KBM-7 (cell line): ENCODE measurements at places on chromosomes 4 and X.

DNA sequence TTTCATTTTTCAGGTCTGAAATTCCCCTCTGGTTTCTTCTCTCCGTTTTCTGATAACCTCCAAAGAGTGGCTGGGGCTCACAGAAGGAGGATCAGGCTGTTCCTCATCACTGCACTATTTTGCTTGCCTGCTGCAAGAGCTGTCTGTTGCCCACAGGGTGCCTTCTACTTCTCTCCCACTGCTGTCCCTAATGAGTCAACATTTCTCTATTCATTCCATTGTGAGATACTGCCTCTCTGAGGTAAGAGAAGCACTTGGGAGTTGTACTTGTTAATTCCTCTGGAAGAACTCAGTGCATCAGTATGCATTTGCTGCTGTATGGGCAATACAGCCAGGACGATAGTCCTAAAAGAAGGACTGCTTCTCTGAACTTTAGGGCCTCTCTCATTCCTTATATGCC lies 34.8 kb downstream of the CT47B1 start:
- DNase-seq, result no peak

- no peak for DNase-seq
Measured at GRCh38 chr4:128528793-128529553, 241.4 kb upstream of the PGRMC2 start.

DNA sequence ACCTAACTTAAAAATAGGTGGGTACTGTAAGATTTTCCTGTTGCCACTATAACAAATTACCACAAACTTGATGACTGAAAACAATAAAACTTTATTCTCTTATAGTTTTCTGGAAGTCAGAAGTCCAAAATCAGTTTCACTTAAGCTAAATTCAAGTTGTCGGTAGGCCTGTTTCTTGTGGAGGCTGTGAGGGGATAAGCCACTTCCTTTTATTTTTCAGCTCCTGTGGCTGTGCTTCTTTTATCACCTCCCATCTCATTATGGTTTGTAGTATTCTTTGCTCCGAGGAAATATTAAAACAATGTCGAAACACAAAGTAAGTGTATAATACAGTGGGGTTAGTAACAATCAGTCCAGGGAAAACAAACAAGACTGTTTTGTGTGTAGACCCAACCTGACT lies 610.5 kb upstream of the TECRL start:
- DNase-seq, result no peak

DNA sequence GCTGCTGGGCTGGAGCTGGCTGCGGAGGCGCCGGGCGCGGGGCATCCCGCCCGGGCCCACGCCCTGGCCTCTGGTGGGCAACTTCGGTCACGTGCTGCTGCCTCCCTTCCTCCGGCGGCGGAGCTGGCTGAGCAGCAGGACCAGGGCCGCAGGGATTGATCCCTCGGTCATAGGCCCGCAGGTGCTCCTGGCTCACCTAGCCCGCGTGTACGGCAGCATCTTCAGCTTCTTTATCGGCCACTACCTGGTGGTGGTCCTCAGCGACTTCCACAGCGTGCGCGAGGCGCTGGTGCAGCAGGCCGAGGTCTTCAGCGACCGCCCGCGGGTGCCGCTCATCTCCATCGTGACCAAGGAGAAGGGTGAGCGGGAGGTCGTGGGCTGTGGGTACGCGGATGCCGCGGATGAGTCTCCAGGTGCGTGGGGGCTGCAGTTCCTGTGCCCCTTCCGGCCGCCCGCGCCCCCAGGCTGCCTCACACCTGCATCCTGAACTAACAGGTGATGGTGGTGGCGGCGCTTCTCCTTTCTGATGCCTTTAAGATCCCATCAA lies 499 bp downstream of the CYP2U1 start:
- DNase-seq, result peak; percentile 31

DNA sequence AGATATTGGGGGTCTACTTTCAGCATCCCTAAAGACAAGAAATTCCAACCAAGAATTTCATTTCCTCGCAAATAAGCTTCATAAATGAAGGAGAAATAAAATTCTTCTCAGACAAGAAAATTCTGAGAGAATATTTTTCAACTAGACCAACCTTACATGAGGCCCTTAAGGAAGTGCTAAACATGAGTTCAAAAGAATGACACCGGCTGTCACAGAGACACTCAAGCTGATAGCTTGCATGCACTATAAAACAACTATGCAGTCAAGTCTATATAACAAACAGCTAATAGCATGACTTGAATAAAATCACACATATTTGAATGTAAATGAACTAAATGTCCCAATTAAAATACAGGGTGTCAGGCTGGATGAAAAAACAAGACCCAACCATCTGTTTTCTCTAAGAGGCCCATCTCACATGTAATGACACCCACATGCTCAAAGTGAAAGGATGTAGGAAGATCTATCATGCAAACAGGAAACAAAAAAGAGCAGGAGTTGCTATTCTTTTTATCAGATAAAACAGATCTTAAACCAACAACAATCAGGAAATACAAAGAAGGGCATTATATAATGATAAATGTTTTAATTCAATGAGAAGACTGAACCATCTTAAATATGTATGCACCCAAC lies 27.2 kb downstream of the FAAH2 start:
- DNase-seq, result no peak

DNA sequence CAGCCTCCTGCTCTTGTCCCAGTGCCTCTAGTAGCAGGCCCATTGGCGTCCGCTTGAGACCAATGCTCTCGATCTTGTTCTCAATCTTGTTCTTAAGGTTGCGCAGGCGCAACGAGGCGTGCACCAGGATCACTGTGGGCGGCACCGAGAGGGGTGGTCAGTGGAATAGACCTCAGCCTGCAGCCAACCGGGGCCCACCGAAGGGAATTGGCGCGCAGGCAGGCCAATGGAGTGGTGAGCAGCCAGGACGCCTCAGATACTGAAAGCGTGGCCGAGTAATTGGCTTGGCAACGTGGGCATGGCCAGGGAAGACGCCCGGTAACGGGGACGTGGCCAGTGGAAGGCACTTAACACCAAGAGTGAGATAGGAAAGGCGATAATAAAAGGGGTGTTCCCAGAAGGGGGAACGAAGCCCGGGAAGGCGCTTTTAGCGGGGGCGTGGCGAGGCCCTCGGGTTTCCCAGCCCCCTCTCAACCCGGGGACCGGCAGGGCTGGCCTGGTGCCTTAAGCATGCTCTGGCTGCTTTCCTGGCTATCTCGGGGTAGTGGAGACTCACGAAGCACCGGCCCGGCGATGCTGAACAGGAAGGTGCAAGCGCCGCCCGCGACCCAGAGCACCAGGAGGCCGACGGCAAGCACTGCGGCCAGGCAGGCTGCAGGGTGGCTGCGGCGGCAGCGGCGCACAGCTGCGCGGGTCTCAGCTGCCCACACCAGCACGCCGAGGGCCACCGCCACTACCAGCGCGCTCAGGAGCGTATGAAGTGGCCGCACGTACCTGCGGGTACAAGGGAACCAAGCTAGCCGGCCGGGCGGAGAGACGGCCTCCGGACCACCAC lies 1.7 kb downstream of the PRAF2 start:
- DNase-seq, result no peak

DNA sequence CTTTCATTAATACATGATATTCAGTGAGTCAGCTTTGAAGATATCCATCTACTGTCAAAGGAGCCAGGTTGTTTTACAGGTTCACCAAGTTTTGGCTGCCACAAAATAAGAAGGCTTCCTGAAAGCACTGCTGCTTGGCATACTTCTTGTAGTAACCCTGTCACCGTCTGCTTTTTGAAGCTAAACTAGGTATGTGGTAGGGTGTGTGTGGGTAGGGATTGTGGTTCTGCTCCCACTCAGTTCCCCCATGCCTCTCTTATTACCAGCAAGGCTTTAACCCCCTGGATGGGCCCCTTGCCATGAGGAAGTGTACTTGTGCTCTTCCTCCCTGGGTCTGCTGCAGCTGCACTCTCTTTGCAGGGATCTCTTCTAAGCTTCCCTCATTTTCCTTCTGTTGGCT lies 191.2 kb downstream of the BANK1 start:
- peak; percentile 85 for DNase-seq

- DNase-seq, result no peak
Measured at GRCh38 chr4:74092957-74093356, 6.0 kb downstream of the CXCL2 start.

DNA sequence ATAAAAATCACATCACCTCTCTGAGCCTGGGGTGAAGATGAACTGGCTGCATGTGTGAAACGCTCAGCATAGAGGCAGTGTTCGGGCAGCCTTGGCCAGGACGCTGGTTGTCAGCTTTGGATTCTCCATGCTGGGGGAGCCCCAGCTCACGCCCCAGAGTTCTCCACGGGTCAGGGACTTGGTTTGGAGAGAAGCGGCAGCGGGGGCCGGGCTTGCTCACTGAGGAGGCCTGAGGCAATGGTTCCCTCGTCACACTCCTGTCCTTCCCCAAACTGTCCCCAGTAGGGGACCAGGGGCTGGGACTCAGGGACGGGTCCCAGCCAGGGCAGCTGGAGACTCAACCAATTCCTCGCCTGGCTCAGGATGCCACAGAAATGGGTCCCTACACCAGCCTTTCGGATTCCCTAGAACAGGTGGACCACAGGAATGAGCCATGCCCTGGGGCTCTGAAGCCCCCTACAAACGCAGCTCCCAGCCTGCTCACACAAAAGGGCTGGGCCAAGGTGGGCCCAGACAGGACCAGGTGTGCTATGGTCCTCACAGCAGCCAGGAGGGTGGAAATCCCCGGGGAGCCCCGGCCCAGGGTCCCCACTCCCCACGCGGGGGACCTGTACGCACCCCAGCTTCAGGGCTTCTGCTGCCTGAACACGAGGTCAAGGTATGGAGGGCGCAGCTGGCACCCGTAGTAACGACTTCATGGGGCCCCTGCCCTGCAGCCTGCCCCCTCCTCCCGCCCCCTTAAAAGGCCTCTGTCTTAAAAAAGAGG lies 1.4 kb downstream of the MXD4 start:
- no peak for DNase-seq

DNA sequence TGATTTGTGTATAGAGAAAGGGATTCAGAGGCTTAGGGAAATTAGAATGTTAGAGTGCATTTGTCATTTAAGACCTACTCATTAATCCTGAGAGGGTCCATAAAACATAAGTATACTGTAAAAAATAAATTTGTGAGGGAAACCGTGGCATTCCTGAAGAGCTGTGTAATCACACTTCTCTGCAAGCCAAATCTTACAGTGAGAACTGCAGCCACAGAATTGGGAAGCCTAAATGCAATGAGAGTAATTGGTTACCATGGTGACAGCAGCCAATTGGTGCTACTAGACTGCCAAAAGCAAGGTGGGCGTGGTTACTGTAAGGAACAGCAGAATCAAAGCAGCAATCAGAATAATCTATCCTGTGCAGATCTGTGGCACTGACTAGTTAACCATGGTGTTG lies 345.2 kb upstream of the GRID2 start:
- DNase-seq, result no peak

- no peak for DNase-seq
Measured at GRCh38 chr4:114603497-114603896, 4.9 kb downstream of the UGT8 start.

DNA sequence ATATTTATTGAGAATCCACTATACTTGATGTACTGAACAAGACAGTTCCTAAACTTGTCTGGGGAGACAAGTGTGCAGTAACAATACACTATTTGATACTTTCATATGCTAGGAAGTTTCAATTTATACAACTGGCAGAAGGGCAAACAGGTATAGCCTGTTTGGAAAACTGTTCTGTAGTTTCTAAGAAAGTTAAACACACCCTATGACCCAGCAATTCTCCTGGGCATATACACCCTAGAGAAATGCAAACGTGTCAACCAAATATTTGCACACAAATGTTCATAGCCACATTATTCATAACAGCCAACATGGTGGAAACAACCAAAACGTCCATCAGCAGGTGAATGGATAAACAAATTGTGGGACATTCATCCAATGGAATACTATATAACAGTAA lies 64.0 kb upstream of the BRS3 start:
- no peak for DNase-seq

GRCh38 chr4:184680698-184681097 lies 31.2 kb downstream of the PRIMPOL start:
- no peak for DNase-seq

DNA sequence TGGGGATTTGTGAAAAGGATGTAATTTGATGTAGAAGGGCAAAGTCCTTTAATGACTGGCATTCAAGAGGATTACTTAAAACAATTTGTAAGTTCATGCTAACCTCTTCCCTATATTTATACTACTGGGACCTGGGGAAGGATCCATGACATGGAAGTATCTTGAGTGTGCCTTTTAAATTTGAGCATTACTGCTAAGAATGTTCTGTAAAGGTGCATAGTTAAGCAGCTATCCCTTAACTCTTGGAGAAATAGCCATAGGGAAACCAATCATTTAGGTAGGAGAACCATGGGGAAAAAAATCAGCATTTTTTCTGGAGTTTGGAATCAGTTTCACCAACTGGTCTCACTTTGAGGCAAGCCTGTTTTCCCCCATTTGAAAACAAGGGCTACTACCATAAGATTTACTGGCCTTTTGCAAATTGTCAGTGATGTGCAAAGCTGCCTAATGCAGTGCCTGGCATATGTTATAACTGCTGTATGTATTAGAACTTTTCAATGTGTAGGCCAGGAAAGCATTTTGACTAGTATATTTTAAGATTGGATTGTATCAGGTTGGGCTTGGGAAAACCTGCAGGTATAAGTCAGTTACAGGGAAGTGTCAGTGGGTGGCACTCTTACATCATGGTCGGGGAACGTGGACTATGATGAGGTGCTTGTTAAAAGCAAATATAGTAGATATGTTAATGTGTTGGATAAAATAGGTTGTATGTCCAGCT lies 72.1 kb downstream of the PRSS12 start:
- DNase-seq, result peak; percentile 83

GRCh38 chrX:39627257-39627656 lies 470.5 kb downstream of the BCOR start:
- no peak for DNase-seq

DNA sequence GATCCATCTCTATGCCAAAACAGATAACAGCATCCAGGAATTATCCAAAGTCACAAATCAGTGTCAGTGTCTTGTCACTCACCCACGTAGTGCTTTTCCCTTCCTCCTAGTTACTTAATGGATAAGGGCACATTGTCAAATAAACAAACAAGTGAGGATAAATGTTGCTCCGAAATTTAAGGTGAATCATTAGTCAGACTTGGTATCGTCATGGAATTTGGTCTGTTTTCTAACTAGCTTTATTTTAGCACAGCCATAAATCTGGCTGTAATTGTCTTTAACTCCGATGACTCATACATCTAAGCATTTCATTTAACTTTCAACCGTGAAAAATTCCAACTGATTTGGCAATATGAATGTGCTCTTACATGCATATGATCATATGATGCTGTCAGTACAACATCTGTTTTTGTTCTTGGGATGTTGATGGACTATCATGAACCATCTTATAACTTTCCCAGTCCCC lies 83.3 kb downstream of the SNCA start:
- DNase-seq, result no peak

DNA sequence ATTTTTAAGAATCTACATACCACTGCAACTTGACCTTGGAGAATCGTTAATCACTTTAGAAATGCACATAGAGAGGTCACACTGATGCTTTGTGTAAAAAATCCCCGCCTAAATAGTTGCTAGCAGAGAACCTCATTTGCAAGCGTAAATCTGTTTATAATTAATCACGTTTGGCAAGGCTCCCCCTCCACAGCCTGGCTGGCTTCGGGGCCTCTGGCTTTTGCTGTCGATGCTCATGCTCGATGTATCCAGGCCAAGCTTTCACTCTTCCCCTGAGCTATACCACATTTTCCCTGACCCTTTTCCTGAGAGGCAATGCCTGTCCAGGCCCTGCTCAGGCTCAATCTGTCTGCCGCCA lies 23.4 kb downstream of the CYTL1 start:
- no peak for DNase-seq
